ENCODE measurements at places on chromosomes 2 and 18.

- no peak for DNase-seq
Measured at GRCh38 chr2:230861552-230862255, 3.0 kb upstream of the ITM2C start.

DNA sequence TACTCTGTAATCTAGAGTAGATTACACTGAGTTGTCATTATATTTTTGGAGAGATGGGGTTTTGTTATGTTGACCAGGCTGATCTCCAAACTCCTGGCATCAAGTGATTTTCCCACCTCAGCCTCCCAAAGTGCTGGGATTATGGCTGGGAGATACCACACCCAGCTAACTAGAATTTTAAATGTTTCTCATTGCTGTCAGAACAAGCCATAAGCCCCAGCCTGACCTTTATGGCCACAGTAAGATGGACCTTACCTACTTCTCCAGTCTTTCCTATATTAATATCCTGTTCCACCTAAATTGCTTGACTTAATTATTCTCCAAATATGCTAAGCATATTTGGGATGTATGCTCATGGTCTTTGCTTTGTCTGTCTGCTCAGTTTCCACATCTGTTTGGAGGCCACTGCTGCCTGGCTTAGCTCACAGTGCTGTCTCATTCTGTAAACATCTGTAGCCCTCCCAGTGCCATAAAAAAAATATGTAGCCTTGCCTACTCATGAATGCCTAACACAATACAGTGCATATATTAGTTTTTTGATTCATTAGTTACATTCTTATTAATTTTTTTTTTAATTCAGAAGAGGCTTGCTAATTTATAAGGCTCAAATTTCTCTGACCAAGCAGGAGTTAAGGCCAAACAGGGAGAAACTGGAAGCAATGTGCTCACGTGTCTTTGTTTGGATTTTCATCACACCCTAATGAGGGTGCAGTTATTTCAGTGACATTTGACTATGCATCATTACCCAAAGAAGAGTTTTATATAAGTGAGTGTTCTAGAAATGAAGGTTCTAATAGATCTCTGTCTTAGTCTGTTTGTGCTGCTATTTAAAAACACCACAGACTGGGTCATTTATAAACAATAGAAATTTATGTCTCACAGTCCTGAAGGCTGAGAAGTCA lies 45.3 kb upstream of the PSME4 start:
- DNase-seq: no peak

- DNase-seq: no peak
Measured at GRCh38 chr18:22674272-22674671, 256.6 kb upstream of the CTAGE1 start.

DNA sequence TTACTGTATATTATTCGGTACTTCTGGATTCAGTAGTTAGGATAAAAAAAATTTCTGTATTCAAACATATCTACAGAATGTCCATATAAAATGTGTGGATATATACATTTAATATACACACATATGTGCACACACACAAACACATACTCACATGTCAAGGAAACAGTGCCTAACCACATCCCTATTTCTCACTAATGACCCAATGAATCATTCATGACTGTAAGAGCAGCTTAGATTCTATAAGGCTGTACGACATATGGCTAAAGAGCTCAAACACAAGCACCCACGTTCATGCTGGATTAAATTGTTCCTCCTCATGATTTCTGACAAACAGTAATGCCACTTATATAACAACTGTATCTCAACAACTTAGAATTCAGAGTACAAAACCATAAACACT lies 457.3 kb downstream of the ADCYAP1 start:
- DNase-seq: no peak

- no peak for DNase-seq
Measured at GRCh38 chr18:36108196-36108595, 20.9 kb downstream of the SLC39A6 start.

GRCh38 chr2:95158891-95159619 lies 593 bp downstream of the ZNF514 start:
- no peak for DNase-seq

DNA sequence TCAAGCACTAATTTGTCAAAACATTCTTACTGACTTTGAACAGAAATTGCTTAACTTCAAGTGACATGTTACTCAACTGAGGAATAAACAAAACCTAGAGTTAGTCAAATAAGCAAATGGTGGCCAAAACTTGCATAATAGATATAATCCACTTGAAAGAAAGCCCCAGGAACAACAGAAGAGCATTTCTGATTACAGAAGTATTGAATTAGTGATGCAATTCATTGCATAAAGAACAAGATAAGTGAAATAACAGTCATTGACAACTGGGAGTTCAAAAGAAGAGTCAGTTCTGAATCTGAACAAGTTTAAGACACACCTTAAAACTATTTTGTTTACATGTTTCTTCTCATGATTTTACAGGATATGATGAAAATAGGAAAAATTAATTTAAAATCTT lies 30.8 kb downstream of the COBLL1 start:
- DNase-seq: no peak

GRCh38 chr2:145078923-145079322 lies 559.0 kb upstream of the ZEB2 start:
- no peak for DNase-seq

DNA sequence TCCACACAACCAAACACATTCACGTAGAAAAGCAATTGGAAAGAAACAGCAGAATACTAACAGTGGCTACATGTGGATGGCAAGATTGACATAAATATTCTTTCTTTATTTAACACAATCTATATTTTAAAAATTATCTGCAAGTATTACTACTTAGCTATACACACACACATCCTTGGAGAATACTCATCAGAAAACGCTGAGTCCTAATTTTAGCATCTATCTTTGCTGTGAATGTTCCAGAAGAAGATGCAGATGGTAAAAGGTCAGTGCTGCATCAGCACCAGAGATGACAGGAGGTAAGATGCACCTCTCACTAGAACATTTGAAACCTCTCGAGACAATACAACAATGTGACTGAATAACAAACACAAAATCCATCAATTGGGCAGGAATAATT lies 148.5 kb downstream of the L3MBTL4 start:
- DNase-seq: no peak

All from thoracic aorta (tissue), 2 donors.